Ureter (tissue), 1 donor: ENCODE measurements at places on chromosomes 4 and X.

DNA sequence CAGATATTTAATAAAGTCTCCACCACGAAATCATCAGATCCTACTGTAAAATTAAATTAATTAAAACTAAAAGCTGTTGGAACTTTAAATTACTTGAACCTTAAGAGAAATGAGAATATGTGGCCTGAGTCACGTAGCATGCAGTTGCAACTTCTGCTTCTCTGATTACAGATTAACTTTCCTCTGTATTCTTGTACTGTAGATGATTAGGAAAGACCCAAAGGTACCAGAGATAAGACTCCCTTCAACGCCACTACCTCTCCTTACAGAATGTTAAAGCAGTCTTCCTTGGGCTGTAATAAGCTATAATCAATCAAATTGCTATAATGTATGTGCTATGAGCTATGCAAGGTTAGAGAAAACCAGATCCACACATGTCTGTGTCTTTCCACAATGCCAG, 47.9 kb downstream of the FAM13A start:
- no peak for DNase-seq

- DNase-seq, result no peak
Measured at GRCh38 chr4:97987019-97987648, 156.1 kb downstream of the STPG2 start.

- DNase-seq, result no peak
Measured at GRCh38 chrX:16970977-16971376, 24.5 kb downstream of the REPS2 start.

- no peak for DNase-seq
Measured at GRCh38 chr4:174263445-174263736, 20.1 kb downstream of the FBXO8 start.

GRCh38 chr4:28167411-28167810, 1306.8 kb downstream of the STIM2 start:
- no peak for DNase-seq

- DNase-seq, result no peak
Measured at GRCh38 chrX:123835661-123836371, 24.0 kb upstream of the XIAP start.

DNA sequence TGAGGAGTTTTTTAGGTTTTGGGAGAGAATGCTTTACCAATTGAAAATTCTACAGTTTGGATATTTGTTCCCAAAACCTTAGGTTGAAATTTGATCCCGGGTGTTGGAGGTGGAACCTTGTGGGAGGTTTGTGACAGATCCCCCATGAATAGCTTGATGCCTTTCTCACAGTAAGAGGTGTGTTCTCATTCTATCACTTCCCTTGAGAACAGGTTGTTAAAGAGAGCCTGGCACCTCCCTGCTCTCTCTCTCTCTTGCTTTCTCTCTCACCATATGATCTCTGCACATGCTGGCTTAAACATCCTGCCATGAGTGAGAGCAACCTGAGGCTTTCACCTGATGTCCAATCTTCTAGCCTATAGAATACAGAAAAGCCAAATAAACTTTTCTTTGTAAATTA, 1475.5 kb upstream of the AGA start:
- DNase-seq, result no peak

GRCh38 chr4:57691370-57691769, 581.2 kb upstream of the IGFBP7 start:
- no peak for DNase-seq

- DNase-seq, result no peak
Measured at GRCh38 chr4:40998675-40999358, 215.5 kb downstream of the APBB2 start.

- no peak for DNase-seq
Measured at GRCh38 chrX:10129229-10129628, 27.5 kb upstream of the CLCN4 start.

GRCh38 chr4:69832326-69833030, 27.5 kb downstream of the SULT1E1 start:
- DNase-seq, result peak; percentile 59

DNA sequence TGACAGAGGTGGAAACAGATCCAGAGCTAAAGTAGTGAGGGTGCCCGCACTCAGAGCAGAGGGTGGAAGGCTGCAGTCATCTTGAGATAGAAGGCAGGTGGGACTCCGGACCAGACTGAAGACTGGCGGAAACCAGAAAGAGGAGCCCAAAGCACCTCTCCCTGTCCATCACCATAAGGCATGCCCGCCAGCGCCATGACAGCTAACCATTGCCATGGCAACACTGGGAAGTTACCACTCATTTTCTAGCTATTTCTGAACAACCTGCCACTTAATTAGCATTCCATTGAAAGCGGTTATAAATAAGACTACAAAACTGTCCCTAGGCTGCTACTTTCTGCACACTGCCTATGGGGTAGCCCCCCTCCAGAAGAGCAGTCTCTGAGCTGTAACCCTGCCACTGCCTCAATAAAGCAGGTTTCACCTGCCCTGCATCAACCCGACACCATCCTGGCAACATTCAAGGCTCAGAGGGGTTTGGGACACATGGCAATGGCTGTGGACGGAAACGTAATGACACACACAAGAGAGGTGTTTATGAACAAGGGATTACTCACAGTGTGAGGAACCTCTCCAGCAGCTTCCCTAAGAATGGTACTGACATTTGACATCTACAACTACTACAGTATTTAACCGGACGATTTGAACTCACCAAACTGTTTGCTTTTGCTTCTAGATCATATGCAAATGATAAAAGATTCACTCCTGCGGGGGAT, 27.8 kb upstream of the FGFBP2 start:
- DNase-seq, result no peak

DNA sequence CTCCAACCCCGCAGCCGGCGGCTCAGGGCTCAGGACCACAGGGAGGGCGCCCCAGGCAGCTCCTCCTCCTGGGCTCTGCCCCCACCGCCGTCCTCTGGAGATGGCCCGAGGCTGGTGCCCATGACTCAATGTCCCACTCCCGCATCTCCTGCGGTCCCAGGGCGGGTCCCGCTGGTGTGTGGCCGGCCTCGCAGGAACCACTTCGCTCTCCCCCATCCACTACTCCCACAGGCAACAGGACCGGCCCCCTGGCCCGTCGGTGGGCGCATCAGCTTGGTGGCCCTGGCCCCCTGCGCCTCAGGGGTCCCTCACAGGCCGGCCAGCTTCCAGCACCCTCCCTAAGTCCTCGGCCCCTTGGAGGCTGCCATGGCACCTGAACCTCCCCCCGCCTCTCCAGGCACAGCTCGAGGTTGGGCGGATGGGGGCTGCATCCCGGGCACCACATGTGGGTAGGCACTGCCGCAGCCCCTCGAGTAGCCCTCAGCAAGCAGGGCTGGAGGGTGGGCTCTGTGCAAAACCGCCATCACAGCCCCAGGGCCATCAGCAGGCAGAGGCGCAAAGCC, 22.8 kb upstream of the SPON2 start:
- peak; percentile 42 for DNase-seq

DNA sequence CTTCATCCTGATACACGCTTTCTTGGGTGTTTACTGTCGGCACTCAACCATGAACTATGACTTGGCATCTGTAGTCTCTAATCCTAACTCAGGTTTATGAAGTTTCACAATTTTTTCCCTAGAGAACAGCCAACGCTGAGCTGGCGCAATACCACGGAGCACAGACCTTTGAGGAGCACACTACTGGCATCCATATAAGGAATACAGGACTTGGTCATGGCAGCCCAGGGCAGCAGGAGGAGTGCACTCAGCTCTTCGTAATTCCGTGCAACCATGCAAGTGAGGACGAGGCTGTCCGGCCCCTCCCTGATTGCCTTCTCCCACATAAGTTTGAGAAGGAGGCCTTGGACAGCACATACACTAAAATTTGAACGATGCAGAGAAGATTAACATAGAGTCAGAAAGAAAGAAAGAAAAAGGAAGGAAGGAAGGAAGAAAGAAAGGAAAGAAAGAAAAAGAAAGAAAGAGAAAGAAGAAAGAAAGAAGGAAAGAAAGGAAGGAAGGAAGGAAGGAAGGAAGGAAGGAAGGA, 41.0 kb upstream of the PDLIM5 start:
- DNase-seq, result peak; percentile 63

GRCh38 chr4:170589597-170590191, 499.9 kb upstream of the AADAT start:
- no peak for DNase-seq

- no peak for DNase-seq
Measured at GRCh38 chrX:75118296-75118695, 37.8 kb downstream of the ABCB7 start.

DNA sequence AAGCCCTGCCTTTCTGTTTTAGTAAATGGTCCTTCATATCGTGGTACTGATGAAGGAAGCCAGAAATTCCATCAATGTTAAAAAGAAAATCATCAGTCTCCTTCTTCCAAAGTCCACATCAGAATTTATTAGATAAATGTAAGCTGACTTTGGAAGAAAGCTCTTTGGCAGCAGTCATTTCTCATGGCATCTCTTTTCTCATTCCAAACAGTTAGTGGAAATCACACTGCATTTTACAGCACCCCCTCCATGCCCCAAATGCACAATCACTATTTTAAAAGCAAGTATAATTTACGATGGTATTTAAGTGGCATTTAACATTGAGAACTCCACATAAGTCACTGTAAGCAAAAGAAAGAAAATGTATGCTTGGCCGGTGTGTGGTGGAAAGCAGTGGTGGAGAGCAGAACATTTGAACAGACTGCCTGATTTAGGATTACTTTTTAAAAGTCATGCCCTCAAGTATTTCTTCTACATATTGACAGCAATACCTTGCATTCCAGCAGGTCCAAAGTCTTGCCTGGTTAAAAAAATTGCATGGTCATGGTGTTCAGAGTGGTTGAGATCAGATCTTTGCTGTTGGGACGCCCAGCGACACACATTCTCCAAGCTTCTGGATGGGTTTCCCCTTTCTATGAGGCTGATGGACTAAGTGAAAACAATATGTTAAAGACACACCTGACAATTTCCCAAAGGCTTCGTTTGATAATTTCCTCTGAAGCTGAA, 248.6 kb downstream of the ADAMTS3 start:
- DNase-seq, result no peak

DNA sequence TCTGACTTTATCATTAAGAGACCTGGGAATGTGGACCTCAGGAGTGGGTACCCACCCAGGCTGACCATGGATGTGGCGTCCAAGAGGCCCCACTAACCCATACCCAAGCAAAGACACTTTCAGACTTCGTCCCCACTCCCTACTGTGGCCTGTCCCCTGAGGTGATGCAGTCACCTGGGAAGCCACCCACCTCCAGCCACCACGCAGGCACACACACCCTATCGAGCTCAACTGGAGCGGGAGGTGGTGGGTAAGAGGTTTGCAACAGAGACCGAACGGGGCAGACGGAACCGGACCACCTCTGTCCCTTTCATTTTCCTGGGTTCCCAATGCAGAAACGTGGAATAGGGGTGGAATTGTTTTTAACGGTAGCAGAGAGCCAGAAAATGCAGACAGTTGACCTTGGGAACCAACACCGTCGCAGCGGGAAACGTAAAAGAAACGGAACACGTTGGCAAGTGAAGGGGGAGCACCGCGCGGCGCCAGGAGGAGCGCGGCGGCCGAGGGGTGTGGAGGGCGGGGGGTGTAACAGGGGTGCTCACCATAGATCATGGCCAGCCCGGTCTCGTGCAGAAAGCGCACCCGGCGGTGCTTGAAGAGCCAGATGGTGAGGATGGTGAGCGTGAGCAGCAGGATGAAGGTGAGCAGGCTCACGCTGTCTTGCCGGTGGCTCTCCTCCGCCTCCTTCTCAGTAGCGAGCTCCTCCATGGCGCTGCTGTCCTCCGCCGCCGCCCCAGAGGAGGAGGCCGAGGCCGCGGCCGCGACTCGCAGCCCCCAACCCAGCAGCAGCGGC, 559 bp downstream of the SLC9A7 start:
- no peak for DNase-seq

GRCh38 chr4:73187325-73187724, 71.3 kb downstream of the ANKRD17 start:
- no peak for DNase-seq

- no peak for DNase-seq
Measured at GRCh38 chrX:64206556-64207162, 1.2 kb upstream of the AMER1 start.

DNA sequence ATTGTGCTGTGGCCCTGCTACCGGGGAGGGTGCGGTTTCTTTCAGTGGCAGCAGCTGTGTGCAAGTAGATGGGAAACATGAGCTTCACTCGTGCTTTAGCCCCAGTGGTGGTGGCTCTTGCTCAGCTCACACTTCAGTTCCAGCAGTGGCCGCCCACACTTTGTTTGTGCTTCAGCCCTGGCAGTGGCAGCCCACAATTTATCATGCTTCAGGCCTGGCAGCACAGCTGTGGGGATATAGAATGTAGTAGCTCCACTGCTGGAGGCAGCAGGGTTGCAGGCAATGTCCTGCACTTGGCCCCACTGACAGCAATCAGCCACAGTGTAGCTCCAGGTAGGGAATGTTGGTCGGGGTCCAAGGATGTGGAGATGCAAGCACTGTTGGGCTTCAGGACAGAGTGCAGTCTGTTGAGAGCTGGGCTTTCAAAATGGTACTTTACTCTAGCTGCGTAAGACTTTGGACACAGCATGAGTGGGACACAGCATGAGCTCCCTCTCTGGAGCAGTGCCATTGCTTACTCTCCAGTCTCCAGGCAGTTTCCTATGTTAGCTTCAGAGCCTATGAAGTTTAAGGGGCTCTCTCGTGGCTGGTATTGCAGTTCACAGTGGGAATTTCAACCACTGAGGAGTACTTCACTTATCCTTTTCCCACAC, 413.1 kb downstream of the PDGFC start:
- DNase-seq, result no peak

DNA sequence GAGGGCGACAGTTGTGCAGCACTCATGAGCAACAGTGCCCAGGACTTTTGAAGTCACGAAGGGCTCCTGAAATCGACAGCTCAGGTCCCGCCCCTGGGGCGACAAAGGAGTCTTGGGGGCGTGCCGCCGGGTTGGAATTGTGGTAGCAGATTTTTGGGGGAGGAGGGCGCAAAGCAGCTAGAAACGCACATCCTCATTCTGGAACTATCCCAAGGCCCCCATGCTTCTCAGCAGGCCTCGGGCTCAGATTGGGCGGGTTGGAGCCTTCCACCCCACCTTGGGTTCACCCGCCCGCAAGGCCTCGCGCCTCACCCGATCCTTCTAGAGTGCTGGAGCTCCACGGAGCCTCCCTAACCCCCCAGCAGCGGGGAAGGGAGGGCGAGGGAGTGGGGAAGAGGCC, 85.5 kb downstream of the HPRT1 start:
- no peak for DNase-seq

DNA sequence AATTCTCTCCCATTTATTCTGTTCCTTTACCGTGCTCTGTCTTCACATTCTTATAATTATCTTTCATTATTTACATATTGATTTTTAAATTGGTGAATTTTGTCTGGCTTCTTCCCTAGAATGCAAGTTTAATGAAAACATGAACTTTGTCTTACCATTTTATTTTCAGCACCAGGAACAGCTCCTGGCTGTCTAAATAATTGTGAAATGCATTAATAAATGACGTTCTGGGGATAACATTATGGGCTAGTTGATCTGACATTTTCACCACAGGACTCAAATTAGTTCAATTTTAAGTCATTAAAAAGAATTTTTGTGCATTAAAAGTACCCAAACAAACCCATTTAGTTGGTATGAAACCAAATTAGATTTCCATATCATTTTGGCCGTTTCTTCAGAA, 97.5 kb downstream of the KCTD8 start:
- DNase-seq, result no peak

- DNase-seq, result no peak
Measured at GRCh38 chr4:81472281-81473182, 825 bp upstream of the RASGEF1B start.
